ENCODE measurements at places on chromosomes 13 and 19.

GRCh38 chr19:19385896-19386869 is 19.3 kb upstream of the GATAD2A start:
- no peak for DNase-seq

DNA sequence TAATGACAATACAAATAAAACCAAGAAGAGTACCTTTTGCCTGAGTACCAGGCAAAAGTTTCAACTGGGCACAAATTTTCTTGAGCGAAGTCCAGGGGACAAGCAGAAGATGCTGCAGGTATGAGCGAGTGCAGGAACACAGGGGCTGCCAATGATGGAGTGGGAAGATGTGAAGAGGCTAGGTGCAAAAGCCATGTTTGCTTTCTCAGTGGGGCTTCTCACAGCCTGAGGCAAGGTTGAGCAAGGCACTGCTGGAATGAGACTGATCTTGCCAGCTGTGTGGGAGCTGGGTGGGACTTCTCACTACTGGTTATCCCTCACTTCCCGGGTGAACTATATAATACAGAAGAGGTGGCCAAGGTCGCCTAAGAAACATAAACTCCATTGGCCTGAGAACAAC is 1200.7 kb downstream of the SLITRK1 start:
- DNase-seq = no peak

DNA sequence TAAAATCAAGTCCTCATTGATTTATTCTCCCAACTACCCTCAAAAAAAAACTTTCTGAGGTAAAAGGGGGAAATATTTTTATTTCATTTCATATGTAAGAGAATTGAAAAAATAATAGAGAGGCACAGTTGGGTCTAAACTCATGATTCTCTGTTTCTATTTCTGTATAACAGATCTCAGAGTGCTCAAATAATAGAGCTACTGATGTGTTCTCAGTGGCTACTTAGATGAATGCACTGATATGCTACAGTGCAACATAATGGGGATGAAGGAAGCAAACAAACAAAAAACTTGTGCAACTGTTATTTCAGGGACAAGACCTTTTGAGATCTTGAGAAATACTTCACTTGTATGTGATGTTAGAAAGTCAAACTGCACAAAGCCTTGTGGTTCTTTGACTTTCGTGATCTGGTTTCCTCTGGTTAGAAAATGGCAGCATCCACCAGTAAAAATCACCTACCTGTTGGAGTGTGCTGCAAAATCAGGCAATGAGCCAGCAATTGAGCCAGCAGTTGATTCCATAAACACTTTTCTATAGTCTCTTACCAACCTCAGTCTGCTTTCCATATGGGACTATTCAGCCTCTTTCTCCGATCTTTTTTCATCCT is 9.7 kb upstream of the DACH1 start:
- no peak for DNase-seq

- no peak for DNase-seq
Measured at GRCh38 chr13:30774214-30774730, 38.9 kb downstream of the ALOX5AP start.

GRCh38 chr13:79491715-79492114 is 10.8 kb downstream of the NDFIP2 start:
- no peak for DNase-seq

- DNase-seq = no peak
Measured at GRCh38 chr19:37467608-37468090, 405 bp upstream of the ZNF569 start.

DNA sequence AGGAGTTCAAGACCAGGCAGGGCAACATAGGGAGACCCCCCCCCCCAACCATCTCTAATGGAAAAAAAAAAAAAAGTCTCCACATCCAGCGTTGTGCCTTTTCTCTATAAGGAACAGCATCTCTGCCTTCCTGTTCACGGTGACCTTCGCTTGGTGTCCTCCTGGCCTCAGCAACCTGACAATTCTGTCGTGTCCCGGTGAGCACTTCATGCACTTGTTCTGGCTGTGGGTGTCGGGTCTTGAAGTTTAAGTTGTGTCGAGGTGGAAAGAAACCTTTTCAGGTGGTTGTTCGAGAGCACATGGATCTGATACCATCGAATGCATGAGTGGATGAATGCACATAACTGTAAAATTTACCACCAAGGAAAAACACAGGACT is 594 bp downstream of the ZNF559 start:
- no peak for DNase-seq

- no peak for DNase-seq
Measured at GRCh38 chr19:50480281-50481111, 3.8 kb upstream of the GARIN5A start.

DNA sequence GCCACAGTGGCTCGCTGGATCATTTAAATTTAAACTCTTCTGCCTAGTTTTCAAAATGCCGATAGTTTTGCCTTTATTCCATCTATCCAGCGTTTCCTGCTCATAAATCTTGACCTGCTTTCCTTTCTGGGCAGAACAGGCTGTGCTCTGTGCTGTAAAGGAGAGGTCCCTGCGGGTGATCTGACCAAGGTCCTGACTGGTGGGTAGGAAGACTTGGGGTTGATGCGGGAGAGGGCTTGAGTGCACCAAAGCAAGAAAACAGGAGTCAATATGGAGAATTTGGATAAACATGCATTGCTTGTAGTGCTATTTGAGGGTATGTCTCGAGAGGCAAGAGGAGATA is 533.6 kb downstream of the MYO16 start:
- no peak for DNase-seq

- DNase-seq = no peak
Measured at GRCh38 chr13:40484101-40484800, 182.2 kb downstream of the FOXO1 start.

GRCh38 chr13:24081387-24081786 is 79.1 kb upstream of the SPATA13 start:
- DNase-seq = no peak

- no peak for DNase-seq
Measured at GRCh38 chr13:65125236-65125635, 2104.9 kb downstream of the PCDH9 start.

DNA sequence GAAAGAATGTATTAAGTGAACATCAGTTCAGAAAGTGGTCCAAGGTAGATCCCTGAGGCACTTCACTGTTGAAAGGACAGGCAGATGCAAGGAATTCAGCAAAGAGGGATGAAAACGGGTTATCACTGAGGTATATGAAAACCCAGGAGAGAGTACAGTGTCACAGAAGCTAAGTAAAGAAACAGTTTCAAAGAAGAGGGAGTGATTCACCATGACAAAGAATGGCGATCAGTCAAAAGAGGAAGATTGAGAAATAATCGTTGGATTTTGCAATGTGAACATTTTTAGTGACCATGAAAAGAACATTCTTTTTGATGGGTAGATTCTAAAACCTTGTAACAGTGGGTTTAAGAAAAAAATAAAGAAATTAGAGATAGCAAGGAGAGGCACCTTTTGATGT is 99.3 kb downstream of the EPSTI1 start:
- no peak for DNase-seq

- no peak for DNase-seq
Measured at GRCh38 chr13:64482373-64482772, 2747.8 kb downstream of the PCDH9 start.

- DNase-seq = no peak
Measured at GRCh38 chr19:16019691-16020448, 56.4 kb upstream of the TPM4 start.

DNA sequence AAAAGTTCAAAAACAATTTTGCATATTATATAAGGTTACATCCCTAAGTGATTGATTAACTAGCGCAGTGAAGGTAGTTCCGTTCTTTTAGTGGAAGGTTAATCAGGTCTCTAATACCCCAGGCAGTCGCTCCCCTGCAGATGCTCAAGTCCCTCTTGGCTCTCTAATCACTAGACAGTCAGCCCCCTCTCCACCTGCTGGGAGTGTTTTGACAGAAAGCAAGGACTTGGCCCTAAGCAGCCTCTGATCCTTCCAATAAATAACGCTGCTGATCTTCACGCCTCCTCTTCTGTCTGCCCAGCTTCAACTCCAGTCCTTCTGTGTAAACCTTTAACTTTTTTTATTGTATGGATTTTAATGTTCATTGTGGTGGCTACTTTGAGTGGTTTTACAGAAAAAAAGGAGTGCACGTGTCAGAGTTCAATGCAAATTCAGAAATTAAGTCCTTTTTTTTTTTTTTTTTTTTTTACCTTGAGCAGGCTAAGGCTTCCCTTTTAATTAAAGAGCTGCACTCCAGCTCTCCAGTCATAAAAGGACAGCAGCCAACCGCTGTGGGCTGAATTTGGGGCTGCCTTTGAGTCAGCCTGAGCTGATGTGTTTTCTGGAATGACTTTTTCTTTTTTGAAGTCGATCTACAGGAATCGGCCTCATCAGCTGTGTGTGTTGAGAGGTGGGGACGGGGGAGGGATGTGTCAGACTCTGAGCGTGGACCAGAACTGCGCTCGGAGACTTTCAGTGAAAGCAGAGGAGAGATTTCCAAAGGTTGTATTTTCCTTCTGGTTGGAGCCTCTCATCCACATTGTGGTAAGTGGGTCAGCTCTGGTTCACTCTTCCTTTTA is 33.8 kb upstream of the MYO16 start:
- DNase-seq = no peak

DNA sequence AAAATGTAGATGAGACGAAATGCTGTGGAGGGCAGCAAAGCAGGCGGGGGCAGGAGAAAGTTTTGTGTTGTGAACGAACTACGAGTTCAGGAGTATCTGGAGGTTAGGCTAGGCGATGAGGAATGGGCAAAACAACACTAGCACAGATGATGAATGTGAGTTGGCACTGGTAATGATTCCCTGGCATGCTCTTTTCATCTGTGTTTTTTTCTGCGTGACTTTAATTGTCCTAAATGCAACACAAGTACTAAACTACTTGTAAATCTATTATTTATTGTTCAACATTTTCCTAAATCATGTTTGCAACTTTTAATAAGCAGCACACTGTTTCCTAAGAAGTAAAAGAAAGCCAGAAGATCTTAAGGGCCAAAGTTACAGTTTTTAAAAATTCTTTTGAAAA is 19.2 kb downstream of the TNFSF13B start:
- no peak for DNase-seq

DNA sequence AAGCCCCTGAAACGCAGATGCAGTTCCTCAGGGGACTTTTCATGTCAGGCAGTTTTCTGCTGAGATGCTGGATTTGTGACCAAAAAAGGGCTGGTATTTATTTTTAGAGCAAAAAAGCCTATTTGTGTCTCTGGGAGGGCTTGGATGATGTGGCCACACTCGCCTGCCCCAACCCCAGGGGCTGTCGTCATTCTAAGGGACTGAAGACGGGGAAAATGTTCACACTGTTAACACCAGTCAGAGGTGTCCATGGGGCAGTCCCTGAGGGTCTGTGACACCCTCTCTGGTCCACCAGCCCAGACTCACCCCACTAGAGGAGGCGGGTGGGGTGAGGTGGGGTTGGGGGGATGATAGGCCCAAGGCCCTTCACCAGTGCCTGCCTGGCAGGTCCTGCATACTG is 15.9 kb upstream of the EPHX3 start:
- no peak for DNase-seq

GRCh38 chr13:49418206-49418605 is 25.7 kb downstream of the CAB39L start:
- no peak for DNase-seq
